ENCODE measurements at places on chromosomes 1 and 21.

DNA sequence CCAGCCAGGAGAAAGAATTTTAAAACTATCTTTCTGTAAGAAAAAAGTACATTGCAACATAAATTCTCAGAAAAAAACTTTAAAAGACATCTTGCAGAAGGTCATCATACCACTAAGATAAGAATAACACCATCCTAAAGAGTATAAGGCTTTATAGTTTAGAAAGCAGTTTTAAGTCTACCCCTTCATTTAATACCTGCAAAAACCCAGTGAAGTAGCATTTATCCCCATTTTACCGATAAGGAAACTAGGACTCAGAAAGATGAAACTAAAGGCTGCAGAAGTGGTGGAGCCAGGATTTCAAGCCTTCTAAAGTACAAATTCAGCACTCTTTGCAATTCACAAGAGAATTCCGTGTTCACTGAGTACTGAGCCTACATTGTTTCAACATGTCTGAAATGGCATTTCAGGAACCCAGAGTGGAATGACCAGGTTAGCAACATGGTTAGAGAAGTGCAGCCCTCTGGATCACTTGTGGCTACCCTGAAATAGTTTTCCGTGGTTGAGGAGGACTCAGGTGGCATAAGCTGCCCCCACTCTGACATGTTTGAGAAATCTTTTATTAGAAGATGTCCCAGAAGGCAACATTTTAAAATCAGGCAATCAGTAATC lies 6.7 kb downstream of the MYCL start:
- DNase-seq = no peak

- DNase-seq = no peak
These were observed 45.0 kb upstream of the CXADR start for GRCh38 chr21:17467829-17468228.

- DNase-seq = no peak
These were observed 32.2 kb downstream of the STUM start for GRCh38 chr1:226580625-226581270.

GRCh38 chr1:70288166-70288565 lies 66.4 kb downstream of the ANKRD13C start:
- no peak for DNase-seq

- DNase-seq = no peak
These were observed 30.1 kb downstream of the CDKN2C start for GRCh38 chr1:51000160-51000559.

GRCh38 chr1:21836729-21837128 lies 24.7 kb downstream of the LDLRAD2 start:
- DNase-seq = no peak

DNA sequence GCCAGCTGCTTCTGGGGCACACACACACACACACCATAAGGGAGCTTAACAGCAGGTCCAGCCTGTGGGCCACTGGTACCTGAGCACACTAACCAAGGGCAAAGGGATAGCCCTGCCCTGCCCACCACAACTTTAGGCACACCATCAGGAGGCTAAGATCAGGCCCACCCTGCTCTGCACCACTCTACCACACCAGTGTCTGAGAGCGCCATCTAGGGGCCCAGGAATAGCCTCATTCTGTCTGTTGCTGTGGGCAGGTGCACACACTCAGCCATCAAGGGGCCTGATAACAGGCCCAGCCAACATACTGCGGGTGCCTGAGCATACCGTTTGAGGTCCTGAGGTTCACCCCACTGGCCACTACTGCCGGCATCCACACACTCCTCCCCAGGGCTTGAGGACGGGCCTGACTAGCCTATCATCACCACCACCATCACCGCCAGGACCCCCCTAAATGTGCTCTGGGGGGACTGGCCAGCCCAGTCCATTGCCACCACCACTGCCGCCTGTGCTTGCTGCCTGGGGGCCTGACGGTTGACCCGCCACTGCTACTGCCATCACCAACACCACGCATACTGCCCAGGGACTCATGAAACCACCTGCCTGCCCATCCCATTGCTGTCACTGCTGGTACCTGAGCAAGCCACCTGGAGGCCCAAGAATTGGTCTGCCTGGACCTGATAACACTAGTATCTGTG lies 31.3 kb downstream of the NSL1 start:
- DNase-seq = no peak

GRCh38 chr1:102799496-102799895 lies 308.8 kb downstream of the COL11A1 start:
- peak; percentile 26 for DNase-seq

DNA sequence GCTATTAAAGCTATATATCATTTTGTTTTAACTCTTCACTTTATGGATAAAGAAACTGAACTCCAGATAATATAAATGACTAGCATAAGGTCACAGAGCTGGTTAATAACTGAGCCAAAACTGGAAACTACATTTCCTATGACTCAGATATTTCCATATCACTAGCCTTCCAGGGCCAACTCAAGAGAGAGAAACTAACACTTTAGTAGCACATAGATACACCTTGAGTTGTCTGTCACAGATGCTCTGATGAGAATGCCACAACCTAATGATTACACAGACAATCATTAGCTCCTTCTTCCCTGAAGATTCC lies 40.7 kb downstream of the NME7 start:
- no peak for DNase-seq

- no peak for DNase-seq
These were observed 78.2 kb upstream of the F3 start for GRCh38 chr1:94619731-94620130.

DNA sequence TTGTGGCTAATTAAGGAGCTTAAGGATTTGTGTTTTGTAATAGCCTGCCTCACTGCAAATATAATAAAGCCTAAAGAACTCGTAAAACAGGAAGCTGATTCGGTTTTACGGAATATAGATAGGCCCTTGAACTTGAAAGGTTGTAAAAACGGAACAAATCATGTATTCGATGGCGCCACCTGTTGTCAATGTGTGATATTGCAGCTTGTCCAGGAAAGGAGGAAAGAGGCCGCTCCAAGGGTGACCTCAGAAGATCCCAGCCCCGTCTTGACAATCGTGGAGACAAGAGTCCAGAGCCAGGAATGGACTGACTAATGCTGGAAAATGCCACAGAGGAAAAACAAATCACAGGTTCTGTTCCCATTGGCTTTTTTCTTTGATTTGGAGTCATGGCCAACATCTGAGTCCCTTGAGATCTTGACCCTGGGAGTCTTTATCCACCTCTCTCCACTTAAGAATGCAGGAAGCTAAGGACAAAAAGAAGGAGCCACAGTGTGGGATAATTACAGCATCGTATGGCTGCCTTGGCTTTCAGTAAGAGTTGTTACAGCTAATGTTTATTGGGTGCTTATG lies 7.0 kb upstream of the IGSF21 start:
- DNase-seq = no peak
